ENCODE measurements at places on chromosomes 16 and 17.

- peak; percentile 22 for DNase-seq
Observed at GRCh38 chr16:28846933-28847273, 755 bp upstream of the TUFM start.

- DNase-seq: no peak
Observed at GRCh38 chr16:56401482-56401881, 23.9 kb downstream of the AMFR start.

DNA sequence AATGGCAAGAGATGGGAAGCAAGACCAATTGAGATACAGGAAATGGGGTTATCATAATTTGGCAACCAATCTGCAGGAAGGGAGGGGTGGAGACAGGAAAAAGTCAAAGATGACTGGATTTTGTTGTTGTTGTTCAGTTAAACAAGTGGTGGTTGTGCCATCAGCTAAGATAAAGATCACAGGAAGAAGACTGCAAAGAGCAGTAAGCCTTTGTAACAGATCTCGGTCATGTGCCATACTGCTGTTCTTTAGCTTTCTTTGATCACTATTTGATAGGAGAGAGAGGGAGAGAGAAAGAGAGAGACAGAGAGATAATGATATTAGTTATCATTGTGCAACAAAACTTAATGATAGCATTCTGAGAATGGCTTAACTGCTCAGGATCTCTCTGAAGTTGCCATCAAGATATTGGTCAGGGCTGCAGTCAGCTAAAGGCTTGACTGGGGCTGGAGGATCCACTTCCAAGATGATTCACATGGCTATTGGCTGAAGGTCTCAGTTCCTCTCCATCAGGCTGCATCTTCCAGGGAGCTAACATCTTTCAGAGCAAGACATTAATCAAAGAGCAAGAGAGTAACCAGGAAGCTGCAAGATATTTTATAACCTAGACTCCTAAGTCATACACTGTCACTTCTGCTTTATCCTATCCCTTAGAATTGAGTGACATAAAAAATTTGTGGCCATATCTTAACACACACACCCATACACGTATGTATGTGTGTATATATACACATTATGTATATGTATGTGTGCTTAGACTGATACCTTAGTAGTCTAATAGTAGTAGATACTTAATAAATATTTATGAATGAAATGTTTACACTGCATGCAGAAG lies 405.0 kb downstream of the SHISA9 start:
- DNase-seq: no peak

GRCh38 chr17:47276868-47277267 lies 23.2 kb downstream of the ITGB3 start:
- DNase-seq: no peak

DNA sequence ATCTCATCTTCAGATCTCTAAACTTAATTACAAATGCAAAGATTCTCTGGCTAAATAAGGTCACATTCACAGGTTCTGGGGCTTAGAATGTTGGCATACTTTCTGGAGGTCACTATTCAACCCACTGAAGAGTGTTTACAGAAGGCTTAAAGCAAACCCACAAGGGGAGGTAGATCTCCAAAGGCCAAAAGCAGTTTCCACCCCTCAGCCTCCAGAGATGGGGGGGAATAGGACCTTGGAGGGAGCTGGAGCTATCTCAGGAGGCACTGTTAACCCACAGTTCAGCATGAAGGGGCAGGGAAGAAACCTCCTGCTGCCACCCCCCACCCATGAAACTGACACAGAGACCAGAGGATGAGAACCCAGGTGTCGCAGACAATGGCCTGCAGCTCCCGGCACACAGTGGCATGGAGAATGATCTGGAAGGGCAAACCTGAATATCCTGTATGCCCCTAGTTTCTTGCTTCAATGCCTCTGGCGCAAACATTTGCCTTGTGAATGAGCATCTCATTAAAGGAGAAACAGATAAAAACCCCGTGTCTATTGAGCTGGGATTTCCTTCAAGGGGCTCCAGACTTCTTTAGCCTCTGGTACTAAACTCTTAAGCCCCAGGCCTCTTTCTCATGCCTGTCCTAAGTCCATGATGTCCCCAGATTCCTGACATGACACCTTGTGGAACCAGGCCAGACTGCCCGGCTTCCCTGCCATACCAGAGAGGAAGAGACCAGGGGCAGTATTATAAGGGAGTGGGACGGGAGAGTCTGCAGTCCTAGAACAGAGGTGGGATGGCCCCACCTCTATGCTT lies 103.1 kb upstream of the CDH5 start:
- no peak for DNase-seq

- DNase-seq: no peak
Observed at GRCh38 chr16:70704586-70704985, 18.7 kb upstream of the MTSS2 start.

DNA sequence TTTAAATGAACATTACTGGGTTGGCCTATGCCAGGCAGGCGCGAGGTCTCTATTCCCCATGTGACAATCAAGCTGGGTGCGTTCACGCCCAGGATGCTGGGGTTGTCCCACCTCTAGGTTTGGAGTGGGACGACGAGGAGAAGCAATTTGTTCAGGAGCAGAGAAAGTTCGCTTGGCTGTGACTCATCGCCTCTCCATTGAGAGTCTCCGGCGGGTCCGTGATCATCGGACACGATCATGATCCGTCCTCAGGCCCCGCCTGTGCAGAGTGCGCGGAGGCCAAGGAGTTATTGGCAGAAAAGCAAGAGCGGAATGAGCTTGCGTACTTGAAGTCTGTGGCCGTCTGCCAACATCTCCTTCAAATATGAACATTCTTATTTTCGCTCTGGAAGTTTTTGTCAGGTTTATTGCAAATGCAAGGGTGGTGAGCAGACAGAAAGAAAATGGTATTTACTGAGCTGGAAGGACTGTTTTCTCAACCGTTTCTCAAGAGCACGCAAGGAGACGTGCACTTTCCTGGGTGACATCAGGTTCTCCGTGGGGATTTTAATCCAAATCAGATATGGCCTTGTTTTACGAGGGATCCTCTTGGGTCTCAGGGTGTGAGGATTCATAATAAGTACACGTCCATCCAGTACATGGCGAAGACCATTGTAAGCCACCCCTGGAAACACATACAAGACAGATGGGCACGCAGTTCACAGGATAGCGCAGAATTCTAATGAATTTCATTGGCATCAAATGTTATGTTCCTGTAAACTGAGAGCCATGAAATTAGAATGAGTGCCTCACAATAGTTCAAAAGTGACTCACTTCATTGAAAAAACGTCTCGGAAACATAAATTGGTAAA lies 70.1 kb upstream of the CREBBP start:
- DNase-seq: no peak

DNA sequence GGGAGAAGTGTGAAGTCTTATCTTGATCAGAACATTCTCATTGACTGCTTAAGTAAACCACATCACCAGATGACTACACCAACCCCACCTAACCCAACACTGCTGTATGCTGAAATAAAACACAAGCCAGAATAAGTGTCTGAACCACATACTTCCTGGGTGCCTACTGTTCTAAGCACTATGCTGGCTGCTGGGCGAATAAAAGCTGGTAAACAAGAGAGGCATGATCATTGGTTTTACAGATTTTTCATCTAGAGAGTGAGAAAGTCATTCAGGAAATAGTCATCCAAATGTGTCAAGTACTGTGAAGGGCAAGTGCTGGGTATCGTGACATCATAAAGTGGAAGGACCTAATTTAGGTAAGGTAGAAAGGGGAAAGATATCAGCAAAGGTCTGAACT lies 199.0 kb upstream of the SOX9 start:
- no peak for DNase-seq

DNA sequence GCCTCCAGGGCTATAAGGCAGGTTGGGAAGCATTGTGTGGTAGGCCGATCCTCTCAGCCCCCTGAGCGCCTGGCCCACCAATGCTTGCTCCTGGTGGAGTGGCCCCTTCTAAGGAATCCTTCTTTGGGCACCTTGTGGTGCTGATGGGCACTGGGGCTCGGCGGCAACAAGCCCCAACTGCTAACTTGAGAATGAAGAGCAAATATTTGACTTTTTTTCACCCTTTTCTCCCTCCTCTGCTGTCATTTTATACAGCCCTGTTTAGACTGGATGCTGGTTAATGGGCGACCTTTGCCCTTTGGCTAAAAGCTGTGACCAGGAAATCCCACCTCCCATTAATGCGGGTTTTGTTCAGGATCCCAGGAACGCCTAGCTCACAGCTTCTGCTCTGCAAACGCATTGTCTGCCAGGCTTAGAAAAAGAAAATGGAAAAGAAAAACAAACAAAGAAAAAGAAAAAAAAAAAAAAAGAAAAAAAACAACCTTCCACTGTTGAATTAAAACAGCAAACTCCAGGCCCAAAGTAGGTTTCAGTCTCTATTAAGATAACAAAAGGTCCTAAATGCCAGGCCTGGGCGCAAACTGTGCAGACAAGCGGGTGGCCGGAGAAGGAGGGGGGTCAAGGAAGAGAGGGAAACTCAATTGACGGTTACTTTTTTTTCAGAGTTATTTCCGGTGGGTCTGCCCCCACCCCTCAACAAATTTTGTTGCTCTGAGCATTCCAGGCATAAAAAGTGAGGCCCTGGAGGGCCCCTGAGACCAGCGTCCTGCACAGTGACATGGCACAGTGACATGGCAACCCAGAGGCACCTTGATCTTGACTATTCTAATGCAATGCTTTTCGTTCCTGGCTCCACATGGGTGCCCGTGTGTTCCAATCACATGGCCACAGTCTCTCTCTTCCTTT lies 301.4 kb downstream of the MAF start:
- DNase-seq: no peak

DNA sequence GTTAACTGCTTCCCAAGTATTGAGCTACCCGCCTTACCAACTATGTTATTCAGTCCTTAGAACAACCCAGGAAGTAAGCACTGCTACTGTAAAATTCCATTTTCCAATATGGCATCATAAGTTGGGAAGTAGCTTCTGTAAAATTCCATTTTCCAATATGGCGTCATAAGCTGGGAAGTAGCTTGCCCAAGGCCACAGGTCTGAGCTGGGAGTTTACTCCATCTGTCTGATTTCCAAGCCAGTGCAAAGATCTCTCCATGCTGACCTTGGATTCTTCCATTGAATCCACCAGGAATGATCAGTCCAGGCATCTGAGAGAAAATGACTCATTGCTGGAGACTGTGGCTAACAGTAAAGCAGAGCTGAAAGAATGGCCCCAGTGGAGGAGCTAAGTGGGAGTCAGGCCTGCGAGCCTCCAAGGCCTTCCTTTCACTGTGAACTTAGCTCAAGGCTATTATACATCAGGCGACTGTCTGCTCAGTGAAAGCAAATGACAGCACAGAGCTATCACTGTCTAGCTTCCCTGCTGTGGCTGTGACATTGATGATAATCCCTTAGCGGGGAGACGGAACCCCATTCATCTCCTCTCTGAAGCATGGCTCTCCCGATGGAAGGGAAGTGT lies 430.4 kb downstream of the HAPSTR1 start:
- DNase-seq: no peak

DNA sequence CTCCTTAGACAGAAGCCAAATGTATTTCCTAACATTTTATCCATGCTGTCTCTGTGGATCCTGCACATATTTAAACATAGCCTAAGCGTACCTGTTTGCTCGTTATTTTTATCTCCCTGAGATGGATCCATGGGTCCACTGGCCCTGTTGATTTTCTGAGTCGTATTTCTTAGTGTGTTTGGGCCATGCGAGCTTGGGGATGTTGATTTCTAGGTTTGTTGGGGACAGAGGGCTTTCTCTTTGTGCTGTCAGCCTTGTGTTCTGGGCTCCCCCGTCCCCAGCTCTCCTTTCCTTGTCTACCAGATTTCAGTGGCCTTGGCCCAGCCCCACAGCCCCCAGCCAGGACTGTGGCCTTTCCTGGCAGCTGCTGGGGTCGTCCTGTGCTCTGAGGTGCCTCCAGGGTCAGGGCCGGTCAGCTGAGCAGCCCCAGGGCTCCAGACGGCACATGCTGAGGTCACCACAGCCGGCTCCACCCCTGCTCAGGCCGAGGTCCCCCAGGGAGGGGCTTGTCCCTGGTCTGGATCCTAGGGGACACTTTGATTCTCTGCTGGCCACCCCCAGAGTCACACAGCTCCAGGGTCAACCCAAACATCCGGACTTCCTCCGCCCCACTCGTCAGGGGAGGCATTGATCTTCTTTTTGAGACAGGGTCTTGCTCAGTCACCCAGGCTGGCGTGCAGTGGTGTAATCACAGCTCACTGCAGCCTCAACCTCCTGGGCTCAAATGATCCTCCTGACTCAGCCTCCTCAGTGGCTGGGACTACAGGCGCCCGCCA lies 4.4 kb downstream of the SSTR5 start:
- DNase-seq: no peak

- no peak for DNase-seq
Observed at GRCh38 chr16:89827383-89828198, 684 bp upstream of the SPIRE2 start.

DNA sequence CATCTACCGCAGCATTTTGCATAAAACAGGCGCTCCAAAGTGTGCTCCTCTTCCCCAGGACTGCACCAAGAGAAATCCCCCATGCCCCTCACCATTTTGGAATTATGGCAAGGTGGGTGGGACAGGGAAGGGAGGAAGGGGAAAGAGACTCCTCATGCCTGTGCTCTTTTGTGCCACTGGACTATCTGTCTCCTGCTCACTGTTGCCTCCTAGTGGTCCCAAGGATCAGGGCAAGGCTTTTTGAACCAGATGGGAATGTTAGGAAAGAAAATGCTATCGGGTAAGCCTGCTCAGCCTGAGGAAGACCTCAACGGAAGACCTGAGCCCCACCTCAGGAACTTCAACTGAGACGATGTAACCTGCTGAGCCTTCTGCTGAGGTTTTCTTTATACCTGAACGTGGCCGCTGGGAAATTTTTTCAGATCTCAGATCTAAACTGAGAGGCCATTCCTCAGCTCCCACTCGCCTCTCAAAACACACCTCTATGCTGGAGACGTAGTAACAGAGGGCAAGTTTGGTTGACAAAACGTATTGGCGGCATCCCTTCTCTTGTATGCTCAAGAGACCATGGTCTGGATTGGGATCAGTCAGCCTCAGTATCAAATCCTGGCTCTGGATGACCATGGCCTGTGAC lies 58.3 kb downstream of the SPACA3 start:
- peak; percentile 13 for DNase-seq

GRCh38 chr17:35051579-35052240 lies 11.8 kb downstream of the RFFL start:
- DNase-seq: peak; percentile 13

- DNase-seq: no peak
Observed at GRCh38 chr16:79361132-79361751, 239.3 kb downstream of the MAF start.

DNA sequence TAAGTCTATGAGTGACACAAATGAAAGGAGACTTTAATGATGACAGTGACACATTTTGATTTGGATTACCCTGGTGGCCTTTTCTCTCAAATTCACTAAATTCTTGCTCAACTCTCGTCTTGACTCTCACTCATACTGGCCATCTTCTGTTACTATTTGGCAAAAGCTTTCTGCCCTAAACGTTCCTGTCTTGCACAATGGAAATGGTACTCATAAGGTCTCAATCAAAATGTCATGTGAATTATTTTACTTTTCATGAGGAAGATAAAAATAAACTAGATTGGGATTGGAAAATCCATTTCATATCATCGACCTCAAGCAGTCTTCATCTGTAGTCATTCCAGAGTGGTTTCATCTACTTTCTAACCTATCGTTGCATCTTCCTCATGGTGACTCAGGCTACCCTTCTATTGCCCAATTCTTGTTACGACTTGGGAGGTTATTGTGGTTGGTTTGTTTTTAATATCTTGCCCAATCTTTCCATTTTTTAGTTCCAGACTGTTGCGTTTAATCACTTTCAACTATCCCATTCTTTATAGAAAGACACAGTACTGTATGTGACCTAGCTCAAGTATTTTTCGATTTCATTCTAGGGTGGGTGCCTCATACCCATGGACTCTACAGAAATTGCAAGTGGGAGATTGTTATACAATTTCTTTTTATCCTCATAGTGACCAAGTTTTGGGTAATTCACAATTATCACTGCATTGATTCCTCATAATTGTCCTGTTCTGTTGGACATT lies 317.2 kb upstream of the KCNJ16 start:
- no peak for DNase-seq

GRCh38 chr17:58702045-58702476 lies 9.7 kb downstream of the RAD51C start:
- DNase-seq: peak; percentile 37

Measured in T-helper 2 cell treated with Interferon-gamma antibody and Interleukin-4, amounts not matched to agents 5 μg/mL and 100 μg/mL, for 36 hours (primary cell).